Fibroblast of skin of right biceps (primary cell): ENCODE measurements at places on chromosomes 12 and 14.

DNA sequence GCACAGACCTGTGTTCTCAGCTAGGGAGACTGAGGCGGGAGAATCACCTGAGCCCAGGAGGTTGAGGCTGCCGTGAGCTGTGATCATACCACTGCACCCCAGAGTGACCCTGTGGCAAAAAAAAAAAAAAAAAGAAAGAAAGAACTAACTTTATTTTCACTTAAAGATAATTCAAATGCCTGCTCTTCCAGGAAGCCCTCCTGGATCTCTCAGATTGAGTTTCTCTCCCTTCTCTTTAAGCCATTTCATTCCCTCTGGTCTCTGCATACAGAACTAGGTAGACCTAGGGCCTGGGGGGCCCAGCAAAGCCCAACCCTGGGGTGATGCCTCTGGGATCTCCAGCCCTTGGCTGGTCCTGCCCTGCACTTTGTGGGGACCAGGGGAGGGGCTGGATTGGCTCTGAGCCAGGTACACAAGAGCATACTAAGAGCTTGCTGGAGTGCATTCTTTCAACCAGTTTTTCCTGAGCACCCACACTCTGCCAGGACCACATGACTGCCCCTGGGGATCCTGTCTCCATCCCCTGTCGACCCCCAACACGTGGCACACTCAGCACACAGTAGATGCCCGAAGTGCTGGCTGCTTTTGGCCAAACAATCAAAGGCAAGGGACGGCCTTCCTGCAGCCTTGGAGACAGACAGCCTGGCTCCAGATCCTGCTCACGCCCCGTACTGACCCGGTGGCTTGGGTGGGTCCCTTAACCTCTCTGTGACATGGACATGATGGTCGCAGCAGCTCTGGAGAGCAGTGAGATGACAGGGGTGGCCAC is 52.7 kb downstream of the CYP46A1 start:
- no peak for DNase-seq

GRCh38 chr12:1318327-1319031 is 275.9 kb downstream of the FBXL14 start:
- DNase-seq: peak; percentile 75

- DNase-seq: peak; percentile 58
Observed at GRCh38 chr14:67665868-67666267, 8.6 kb downstream of the VTI1B start.

GRCh38 chr12:114406984-114407841 is 1.3 kb upstream of the TBX5 start:
- no peak for DNase-seq

GRCh38 chr12:88855301-88855700 is 275.0 kb upstream of the KITLG start:
- peak; percentile 36 for DNase-seq
